Tongue (tissue), 3 donors: ENCODE measurements at places on chromosomes 3 and 15.

- no peak for DNase-seq
These were observed 183.8 kb upstream of the THRB start for GRCh38 chr3:24678421-24678865.

DNA sequence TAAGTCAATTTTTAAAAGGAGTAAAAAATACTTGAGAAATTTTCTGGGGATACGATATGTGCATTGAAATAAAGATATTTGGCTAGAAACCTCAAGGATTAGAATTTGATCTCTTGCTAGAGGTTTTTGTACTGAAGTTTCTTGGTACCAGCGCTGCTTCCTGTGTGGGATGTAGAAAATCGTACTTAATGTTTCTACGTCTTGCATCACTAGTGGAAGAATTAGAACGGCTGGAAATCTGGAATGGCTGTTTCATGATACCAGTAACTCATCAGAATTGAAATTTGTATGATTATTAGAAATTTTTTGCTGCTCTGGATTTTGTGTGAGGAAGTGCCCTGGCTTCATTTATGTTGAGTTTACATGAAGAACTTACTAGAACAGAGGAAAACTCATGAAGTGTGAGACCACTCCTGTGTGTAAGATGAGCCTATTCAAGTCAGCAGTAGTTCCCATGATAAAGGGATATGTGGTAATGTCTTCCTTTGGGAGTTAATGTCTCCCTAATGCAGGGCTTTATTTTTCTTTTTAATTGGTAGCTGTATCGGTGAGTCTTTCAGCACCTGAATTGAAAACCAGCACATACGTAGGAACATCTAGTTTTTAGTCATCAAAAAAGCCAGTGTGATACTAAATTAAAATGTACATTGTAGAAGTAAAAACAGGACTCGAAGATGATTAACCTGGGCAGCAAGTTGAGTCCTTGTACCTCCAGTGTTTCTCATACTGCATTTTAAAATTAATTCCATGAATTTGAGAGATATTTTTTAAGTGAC lies 3.2 kb downstream of the KBTBD8 start:
- no peak for DNase-seq

DNA sequence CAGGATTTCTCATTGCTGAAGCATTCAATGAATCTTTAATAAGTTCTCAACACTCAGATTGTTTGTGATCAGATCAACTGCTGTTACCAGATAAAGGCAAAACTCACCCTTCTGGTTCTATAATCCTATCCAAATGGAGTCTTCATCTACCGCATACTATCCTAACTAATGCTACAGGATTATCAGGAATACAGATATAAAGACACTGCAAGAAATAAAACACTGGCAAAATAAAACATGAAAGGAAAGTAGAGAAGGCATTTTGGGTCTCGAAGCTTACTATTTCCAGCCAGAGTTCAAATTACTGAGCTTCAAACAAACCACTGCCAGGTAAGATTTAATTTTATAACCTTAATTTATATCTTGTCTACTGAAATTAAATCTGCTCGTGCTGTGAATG lies 524 bp downstream of the CHRM5 start:
- DNase-seq: no peak

DNA sequence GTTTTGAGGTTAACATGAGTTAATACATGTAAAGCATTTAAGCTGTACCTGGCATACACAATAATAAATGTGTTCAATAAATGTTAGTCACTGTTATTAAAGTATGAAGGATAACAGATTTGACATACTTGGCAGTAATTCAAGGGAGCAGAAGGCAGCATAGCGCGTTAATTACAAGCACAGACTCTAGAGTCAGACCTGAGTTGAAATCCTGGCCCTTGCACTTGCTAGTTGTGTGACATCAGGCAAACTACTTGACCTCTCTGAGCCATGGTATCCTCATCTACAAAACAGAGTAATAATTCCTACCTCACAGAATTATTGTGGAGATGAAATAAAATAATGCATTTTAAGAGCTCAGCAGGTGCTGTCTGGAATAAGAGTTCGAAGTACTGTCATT lies 5.4 kb downstream of the IFT122 start:
- no peak for DNase-seq

GRCh38 chr3:24773798-24774197 lies 279.1 kb upstream of the THRB start:
- peak; percentile 88 for DNase-seq

- no peak for DNase-seq
These were observed 7.4 kb downstream of the EAF1 start for GRCh38 chr3:15434756-15435155.

GRCh38 chr3:180534828-180535227 lies 67.1 kb upstream of the TTC14 start:
- no peak for DNase-seq

DNA sequence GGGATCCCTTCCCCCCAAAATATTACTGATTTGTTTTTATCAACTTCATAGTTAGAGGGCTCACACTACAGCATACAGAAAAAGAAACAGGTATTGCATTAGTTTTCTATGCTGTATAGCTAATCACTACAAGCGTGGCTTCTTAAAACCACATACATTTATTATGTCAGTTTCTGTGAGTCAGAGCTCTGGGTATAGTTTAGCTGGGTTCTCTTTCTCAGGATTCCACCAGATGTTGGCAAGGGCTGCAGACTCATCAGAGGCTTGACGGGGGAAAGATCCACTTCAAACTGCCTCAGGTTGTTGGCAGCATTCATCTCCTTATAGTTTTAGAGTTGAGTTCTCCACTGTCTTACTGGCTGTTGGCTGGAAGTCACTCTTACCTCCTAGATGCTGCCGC lies 328.0 kb downstream of the NLGN1 start:
- no peak for DNase-seq

GRCh38 chr3:38002940-38003339 lies 12.4 kb downstream of the VILL start:
- no peak for DNase-seq

- no peak for DNase-seq
These were observed 224.2 kb downstream of the MINAR1 start for GRCh38 chr15:79656151-79657000.
